ENCODE measurements at places on chromosomes 2 and 18. TPM values are rescaled to one million over a fixed set of nuclear protein-coding genes. Genes with fewer than 3 reads are reported as not detected.

GRCh38 chr2:134603966-134604365 lies 114.8 kb downstream of the TMEM163 start:
- DNase-seq = no peak
- H3K4me3 ChIP-seq = no peak overlapping the region
- no peaks in the 10 kb centered on the region for H3K36me3 ChIP-seq
- H3K27ac ChIP-seq = no peak overlapping the region
- no peaks in the 10 kb centered on the region for H3K27me3 ChIP-seq

DNA sequence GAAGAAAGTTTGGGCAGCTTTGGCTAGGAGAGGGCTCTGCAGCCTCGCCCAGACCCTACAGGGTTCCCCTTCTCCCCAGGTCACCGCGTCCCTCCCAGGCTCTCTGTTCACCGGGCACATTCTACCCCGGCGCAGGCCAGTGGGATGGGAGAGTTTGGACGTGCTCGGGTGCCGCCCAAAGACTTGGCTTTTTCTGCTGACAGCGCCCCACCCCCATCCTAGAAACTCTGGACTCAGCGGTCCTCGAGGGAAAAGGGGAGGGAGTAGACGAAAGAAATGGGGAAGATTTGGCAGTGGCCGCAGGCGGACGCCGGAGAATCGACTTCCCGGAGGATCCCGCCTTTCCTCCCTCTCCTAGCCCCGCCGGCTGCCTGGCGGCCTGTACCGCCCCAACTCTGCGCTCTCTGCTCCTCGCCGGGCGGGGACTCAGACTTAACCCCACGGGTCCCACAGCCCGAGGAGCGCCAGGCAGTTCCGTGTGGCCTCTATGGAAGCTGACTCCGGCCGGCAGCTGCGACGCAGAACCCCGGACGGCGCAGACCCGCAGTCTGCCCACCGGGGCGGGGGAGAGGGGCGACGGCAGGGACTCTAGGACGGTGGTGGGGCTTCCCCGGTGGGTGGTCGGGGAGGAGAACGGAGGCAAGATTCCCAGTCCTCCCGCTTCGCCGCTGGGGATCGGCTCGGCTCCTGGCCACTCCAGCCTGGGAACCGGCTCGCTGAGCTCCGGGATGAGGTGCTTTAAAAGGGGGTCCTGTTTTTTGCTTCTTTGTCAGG lies 863 bp upstream of the SIX2 start:
- H3K27me3 ChIP-seq = no peaks in the 10 kb centered on the region
- DNase-seq = peak; percentile 93
- H3K27ac ChIP-seq = peak overlapping the region; percentile 18

DNA sequence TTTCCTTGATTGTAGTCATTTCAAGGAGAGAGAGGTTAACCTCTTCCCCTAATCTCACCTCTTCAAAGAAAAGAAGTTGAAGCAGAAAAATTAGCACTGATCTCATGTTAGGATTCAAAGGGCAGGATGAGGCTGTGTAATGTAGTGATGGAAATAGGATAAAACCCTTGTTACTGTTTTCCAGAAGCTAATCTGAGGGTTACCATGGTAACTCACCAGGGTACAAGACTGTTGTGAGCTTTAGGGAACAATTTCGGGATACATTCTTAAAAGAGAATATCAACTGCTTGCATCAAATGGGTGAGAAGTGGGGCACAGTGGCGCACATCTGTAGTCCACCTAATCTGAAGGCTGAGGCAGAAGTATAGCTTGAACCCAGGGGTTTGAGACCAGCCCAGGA lies 64.9 kb upstream of the SLC39A10 start:
- no peak overlapping the region for H3K27ac ChIP-seq
- H3K27me3 ChIP-seq = no peaks in the 10 kb centered on the region
- no peak for DNase-seq
- H3K4me3 ChIP-seq = no peak overlapping the region

DNA sequence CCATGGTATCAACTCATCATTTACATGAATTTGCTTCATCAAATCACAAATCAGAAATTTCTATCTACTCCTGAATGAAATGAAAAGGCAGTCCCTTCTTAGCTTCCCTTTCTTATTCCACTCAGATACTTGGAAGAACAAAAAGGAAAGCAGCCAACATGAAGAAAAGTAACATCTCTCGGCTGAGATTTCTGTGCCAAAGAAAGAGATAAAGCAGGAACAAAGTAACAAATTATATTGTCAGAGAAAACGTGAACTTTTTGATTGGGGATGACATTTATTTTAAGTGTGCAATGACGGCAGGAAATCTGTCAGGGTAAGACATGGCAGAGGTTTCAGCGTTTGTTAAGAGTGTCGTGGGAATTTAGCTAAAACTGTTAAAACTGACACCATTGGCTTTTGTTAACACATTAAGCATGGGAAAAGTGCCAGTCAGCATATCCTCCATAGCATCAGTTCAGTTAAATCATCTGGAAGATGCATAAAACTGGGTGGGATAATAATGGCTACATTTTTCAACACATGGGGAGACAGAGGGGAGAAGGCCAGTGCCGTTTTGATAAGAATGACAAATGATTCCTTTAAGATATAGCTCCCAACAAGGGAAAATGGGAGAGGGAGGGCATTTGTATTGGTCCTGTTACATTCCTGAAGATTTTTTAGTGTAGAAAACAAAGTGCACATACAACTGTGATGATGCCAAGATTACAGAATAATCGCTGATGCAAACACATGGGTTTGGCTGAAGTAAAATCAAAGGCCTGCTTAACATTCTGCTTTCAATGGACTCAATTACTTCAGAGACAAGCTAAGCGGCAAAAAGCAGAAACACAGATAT lies 211.6 kb downstream of the ZNF521 start:
- H3K27me3 ChIP-seq = no peaks in the 10 kb centered on the region
- H3K4me3 ChIP-seq = no peak overlapping the region
- DNase-seq = no peak
- no peak overlapping the region for H3K27ac ChIP-seq
- H3K36me3 ChIP-seq = no peaks in the 10 kb centered on the region
- no peaks in the 10 kb centered on the region for H3K4me1 ChIP-seq

- H3K36me3 ChIP-seq = no peaks in the 10 kb centered on the region
- no peak overlapping the region for H3K27ac ChIP-seq
- H3K4me3 ChIP-seq = no peak overlapping the region
Measured at GRCh38 chr2:27281442-27281841, 787 bp upstream of the TRIM54 start.

DNA sequence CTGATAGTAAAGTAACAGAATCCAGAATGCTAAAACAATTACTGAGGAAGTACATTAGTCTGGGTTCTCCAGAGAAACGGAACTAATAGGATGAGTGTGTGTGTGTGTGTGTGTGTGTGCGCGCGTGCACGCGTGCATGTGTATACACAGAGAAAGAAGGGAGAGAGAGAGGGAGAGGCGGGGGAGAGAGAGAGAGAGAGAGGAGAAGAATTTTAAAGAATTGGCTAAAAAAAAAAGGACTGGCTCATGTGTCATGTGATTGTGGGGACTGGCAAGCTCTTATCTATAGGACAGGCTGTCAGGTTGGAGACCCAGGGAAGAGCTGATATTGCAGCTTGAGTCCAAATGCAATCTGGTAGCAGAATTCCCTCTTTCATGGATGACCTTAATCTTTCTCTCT lies 976.2 kb upstream of the CDH2 start:
- no peak overlapping the region for H3K27ac ChIP-seq
- no peak overlapping the region for H3K4me3 ChIP-seq
- H3K27me3 ChIP-seq = no peaks in the 10 kb centered on the region
- H3K36me3 ChIP-seq = no peaks in the 10 kb centered on the region

DNA sequence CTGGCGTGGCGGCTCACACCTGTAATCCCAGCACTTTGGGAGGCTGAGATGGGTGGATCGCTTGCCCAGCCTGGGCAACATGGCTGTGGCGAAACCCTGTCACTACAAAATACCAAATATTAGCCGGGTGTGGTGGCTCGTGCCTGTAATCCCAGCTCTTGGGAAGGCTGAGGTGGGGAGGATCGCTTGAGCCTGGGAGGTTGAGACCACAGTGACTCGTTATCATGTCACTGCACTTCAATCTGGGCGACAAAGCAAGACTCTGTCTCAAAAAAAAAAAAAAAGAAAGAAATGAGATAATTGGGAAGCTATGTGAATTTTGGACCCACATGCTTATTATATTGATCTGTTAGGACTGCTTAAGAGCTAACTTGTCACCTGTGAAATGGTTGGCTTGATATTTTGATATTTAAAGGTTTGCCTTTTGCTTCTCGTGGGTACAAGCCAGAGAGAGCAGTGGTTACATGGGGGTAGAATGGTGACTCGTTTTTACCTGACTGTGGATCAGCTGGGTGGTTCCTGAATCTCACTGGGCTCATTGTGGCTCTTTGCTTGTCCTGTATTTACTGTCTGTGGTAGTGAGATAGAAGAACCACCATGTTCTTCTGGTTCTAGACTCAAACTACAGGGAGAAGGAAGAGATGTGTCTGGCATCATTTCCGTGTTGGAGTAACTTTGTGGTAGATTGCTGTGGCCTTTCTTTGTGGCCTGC lies 28.9 kb downstream of the ZNF532 start:
- H3K27ac ChIP-seq = no peak overlapping the region
- H3K27me3 ChIP-seq = no peaks in the 10 kb centered on the region
- no peak for DNase-seq
- no peaks in the 10 kb centered on the region for H3K4me1 ChIP-seq
- H3K4me3 ChIP-seq = no peak overlapping the region

Gene CXCR1
- total RNA-seq = 1.8 TPM

DNA sequence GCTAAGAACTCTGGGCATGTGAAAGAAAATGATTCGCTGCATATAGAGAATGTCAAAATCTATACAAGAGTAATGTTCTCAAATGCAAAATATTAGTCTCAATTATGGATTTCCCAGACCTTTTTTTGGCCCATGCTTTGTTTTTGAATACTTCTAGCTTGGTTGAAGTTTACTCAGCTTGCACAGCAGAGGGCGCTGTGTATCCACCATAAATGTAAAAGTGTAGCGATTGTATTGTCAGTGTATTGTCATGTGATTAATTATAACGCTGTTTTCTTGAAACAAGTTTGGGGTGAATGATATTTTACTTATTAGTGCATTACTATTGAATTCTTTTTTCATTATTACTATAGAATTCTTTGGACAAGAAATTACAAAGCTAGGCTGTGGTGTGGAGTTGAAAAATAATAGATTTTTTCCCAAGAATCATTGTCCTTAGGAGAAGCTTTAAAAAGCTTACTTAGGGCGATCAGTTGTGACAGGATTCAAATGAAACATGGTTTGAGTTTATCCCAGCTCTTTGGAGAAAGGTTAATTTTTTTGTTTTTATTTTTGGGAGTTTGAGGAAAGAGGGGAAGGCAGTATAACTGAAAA lies 98.3 kb downstream of the PIK3C3 start:
- H3K36me3 ChIP-seq = no peaks in the 10 kb centered on the region
- no peak overlapping the region for H3K27ac ChIP-seq
- H3K4me1 ChIP-seq = no peaks in the 10 kb centered on the region
- H3K27me3 ChIP-seq = no peaks in the 10 kb centered on the region
- DNase-seq = no peak
- no peak overlapping the region for H3K4me3 ChIP-seq

Gene PPP1R7
- total RNA-seq = 46.1 TPM

DNA sequence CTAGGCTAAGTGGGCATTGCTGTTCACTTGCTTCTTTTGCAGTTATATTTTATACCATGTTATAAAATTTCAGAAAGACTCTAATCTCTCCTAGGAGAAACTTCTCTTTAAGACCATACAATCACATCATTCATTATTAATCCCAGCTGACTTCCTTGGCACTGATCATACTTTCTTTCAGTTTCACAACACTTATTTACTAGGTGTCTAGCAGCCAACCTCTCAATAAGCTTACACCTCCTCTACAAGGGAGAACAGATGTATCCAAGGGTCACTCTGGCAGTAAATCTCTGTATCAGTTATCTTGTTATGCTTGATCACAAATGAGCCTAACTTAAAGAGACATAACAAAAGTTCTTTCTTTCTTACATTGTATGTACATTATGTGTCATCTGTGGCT lies 69.8 kb upstream of the EPB41L5 start:
- no peaks in the 10 kb centered on the region for H3K27me3 ChIP-seq
- H3K27ac ChIP-seq = no peak overlapping the region
- no peak for DNase-seq
- H3K36me3 ChIP-seq = no peaks in the 10 kb centered on the region
- no peak overlapping the region for H3K4me3 ChIP-seq

Gene LRRTM4
- 2.7 TPM for total RNA-seq

GRCh38 chr2:19818543-19818942 lies 83.2 kb downstream of the TTC32 start:
- no peak for DNase-seq
- H3K27me3 ChIP-seq = no peaks in the 10 kb centered on the region
- H3K36me3 ChIP-seq = no peaks in the 10 kb centered on the region
- H3K4me3 ChIP-seq = no peak overlapping the region
- H3K27ac ChIP-seq = no peak overlapping the region
- peaks cover 2% of the 10 kb centered on the region for H3K4me1 ChIP-seq

- H3K36me3 ChIP-seq = no peaks in the 10 kb centered on the region
- DNase-seq = no peak
- no peaks in the 10 kb centered on the region for H3K27me3 ChIP-seq
- H3K4me1 ChIP-seq = no peaks in the 10 kb centered on the region
- H3K27ac ChIP-seq = no peak overlapping the region
Measured at GRCh38 chr18:75895135-75895534, 467.6 kb upstream of the SMIM21 start.

GRCh38 chr2:15259356-15259756 lies 301.8 kb downstream of the NBAS start:
- H3K27ac ChIP-seq = no peak overlapping the region
- no peak for DNase-seq
- no peaks in the 10 kb centered on the region for H3K27me3 ChIP-seq
- H3K4me1 ChIP-seq = no peaks in the 10 kb centered on the region
- no peaks in the 10 kb centered on the region for H3K36me3 ChIP-seq

- no peaks in the 10 kb centered on the region for H3K4me1 ChIP-seq
- H3K4me3 ChIP-seq = no peak overlapping the region
- no peak overlapping the region for H3K27ac ChIP-seq
- no peaks in the 10 kb centered on the region for H3K27me3 ChIP-seq
Measured at GRCh38 chr2:25966531-25967270, 15.6 kb downstream of the KIF3C start.

DNA sequence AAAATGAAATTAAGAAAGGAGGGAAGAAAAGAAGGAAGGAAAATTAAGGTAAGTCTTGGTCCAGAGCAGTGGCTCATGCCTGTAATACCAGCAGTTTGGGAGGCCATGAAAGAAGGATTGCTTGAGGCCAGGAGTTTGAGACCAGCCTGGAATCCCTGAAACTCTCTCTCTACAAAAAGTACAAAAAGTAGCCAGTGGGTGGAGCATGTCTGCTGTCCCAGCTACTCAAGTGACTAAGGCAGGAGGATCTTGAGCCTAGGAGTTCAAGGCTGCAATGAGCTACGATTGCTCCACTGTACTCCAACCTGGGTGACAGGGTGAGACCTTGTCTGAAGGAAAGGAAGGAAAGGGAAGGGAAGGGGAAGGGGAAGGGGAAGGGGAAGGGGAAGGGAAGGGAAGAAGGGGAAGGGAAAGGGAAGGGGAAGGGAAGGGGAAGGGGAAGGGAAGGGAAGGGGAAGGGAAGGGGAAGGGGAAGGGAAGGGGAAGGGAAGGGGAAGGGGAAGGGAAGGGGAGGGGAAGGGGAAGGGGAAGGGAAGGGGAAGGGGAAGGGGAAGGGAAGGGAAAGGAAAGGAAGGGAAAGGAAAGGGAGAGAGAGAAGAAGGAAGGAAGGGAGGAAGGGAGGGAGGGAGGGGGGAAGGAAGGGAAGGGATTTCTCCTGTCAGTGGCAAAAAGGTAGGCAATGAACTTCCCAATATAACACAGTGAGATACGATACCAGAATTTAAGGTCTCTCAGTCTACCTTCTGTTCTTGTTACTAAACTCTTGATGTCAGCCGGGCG lies 412.8 kb downstream of the CMPK2 start:
- H3K4me3 ChIP-seq = no peak overlapping the region
- no peak for DNase-seq
- H3K36me3 ChIP-seq = no peaks in the 10 kb centered on the region
- no peak overlapping the region for H3K27ac ChIP-seq

Gene SPP2
- total RNA-seq = not detected

Gene CYS1
- total RNA-seq = 11.4 TPM

Gene BCL11A
- 2.0 TPM for total RNA-seq
